ENCODE measurements at places on chromosomes 13 and 19.

- no peak for DNase-seq
Measured at GRCh38 chr19:2609389-2610116, 92.9 kb downstream of the GNG7 start.

GRCh38 chr13:106277484-106278154 is 257.8 kb downstream of the EFNB2 start:
- DNase-seq: no peak

DNA sequence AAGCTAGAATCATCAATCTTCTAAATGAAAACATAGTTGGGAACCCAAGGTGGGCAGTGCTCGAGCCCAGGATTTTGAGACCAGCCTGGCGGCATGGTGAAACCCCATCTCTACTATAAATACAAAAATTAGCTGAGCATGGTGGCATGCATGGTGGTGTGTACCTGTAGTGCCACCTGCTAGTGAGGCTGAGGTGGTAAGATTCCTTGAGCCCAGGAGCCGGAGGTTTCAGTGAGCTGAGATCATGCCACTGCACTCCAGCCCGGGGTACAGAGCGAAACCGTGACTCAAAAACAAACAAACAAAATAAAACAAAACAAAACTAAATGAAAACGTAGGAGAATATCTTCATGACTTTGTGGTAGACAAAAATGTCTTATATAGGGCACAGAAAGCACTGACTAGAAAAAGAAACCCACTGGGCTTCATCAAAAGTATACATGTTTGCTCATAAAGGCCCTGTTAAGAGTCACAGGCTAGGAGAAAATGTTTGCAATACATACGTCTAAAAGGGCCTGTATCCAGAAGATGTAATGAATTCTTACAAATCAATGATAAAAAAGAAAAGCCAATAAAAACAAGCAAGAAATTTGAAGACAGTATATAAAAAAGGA is 353.6 kb downstream of the FGF9 start:
- DNase-seq: no peak

DNA sequence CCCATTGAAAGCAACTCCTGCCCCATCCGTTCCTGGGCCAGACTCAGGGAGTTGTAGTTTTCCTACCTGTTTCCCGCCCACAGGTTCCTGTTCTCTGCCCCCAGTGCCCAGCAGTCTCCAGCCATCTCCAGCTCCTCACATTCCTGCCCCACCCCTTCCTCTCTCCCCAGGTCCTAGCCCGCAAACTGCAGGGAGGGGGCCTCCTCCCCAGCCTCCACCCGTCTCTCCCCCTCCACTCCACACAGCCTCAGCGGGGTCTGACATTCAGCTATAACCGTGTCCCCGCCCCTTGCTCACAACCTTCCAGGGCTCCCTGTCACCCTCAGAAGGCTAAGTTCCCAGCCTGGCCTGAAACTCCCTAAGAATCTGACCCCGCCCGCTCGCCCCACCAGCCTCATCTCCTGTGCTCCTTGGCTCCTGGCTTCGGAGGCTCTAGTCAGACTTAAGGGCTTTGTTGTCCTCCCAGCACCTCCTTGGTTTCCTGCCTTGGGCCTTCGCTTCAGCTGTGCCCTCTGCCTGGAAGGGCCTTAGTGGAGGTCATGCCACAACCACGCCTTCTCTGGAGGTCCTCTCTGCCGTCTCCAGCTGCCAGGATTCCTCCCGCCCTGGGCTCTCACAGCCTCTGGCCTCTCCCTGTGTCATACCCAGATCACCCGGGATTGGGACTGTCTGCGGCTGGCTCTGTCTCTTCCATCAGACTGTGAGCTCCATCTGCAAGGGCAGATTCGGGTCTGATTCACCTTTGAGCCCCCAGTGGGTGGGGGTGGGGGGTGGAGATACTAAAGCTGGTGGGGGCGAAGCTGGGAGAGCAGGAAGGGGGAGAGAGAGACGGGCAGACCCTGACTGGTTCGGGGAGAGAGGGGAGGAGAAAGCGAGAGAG is 5.1 kb upstream of the SPACA6 start:
- no peak for DNase-seq

Measured in GM18507 (cell line).